ENCODE measurements at places on chromosomes 5 and 9. TPM values are rescaled to one million over a fixed set of nuclear protein-coding genes. Genes with fewer than 3 reads are reported as not detected.
A peak's percentile ranks its signal among the peaks of the same experiment; 100 is the strongest.

The PCDHB5 gene
- polyA plus RNA-seq: 0.32 TPM

The FAM221B gene
- polyA plus RNA-seq: not detected

The LURAP1L gene
- polyA plus RNA-seq: 10.6 TPM

The TAF11L14 gene
- polyA plus RNA-seq: not detected

The PCDHGB6 gene
- 1.5 TPM for polyA plus RNA-seq

DNA sequence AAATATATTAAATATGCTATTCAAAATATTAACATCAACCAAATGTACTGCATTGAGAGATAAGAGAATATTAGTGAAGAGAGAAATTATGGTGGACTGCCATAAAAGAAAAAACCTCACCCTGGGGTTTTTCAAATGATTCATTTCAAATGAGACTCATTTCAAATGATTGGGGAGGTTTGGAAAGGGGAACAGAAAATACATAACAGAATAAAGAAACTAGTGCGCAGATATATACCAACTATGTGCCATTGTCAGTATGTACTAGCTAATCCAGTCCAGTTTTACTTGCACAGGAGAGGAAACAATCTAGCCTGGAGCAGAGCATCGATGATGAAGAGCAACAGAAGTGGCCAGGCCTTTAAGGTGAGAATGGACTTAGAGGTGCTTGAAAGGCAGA, 651.6 kb upstream of the RORB start:
- no peak overlapping the region for H3K4me3 ChIP-seq
- H3K27ac ChIP-seq: no peak overlapping the region
- no peak for DNase-seq
- H3K4me1 ChIP-seq: no peaks in the 10 kb centered on the region

- no peak overlapping the region for H3K27ac ChIP-seq
- peak; percentile 20 for DNase-seq
- H3K36me3 ChIP-seq: peaks cover 4% of the 10 kb centered on the region
- no peaks in the 10 kb centered on the region for H3K27me3 ChIP-seq
- H3K4me1 ChIP-seq: peaks cover 7% of the 10 kb centered on the region
Measured at GRCh38 chr9:100063185-100063584, 35.6 kb downstream of the ERP44 start.

- no peaks in the 10 kb centered on the region for H3K36me3 ChIP-seq
- H3K27me3 ChIP-seq: no peaks in the 10 kb centered on the region
- H3K4me1 ChIP-seq: no peaks in the 10 kb centered on the region
- no peak overlapping the region for H3K4me3 ChIP-seq
- DNase-seq: no peak
Measured at GRCh38 chr5:114377946-114378345, 16.1 kb downstream of the KCNN2 start.

- no peaks in the 10 kb centered on the region for H3K4me1 ChIP-seq
- no peak for DNase-seq
- no peaks in the 10 kb centered on the region for H3K27me3 ChIP-seq
Measured at GRCh38 chr5:178801021-178801420, 58.7 kb upstream of the ZNF354B start.

Data from IMR-90 (cell line).